AG04450 (cell line): ENCODE measurements at places on chromosomes 16 and 17.
A peak's percentile ranks its signal among the peaks of the same experiment; 100 is the strongest.

- DNase-seq, result no peak
These were observed 7.5 kb upstream of the SMTNL2 start for GRCh38 chr17:4576729-4577322.

DNA sequence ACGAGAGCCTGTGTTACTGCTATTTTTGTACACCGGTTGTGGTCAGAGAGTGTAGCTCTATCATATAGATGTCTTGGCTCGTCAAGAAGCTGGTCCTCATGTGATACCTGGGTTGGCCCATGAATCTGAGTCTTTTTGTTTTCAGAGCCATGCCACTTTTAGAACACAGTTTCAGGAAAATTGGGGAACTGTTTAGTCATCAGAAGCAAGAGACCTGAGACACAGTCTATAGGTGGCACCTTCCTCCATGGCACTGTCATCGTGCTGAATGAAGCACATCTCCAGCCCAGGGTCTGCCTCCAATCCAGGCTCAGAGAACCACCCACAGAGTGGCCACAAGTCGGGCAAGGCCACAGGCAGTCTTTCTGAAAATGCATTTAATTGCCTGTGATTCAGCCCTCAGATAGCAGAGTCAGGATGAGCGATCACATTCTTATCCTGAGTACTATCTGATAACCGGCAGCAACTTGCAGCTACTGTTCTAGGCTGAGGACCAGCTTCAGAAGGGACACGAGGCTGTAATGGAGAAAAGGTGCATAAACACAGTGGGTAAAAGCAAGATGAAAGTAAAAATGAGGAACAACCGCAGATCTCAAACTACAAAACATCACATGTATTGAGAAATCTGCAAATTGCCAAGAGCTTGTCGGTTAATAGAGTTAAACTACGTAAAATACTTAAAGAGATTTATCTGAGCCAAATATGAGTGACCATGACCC is 14.2 kb upstream of the HAPSTR1 start:
- DNase-seq, result no peak

GRCh38 chr17:80618304-80618703 is 73.7 kb downstream of the RPTOR start:
- DNase-seq, result no peak

DNA sequence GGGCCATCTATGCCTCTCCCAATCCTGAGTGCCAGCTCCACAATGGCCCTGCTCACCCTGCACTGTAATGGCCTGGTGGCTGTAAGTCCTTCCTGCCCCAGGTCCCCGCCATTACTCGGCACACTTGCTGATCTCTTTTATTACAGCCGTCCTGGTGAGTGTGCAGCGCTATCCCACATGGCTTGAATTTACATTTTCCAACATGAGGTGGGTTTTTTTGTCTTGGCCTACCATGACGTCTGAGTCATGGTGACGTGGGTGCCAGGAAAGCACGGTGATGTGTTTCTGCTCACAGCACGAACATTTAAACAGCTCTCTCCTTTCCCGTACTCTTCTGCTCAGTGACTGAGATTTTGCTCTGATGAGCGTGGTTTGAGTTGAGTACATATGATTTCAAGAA is 55.2 kb upstream of the FOXF1 start:
- peak; percentile 96 for DNase-seq

GRCh38 chr17:81511554-81511803 is 1.1 kb downstream of the ACTG1 start:
- no peak for DNase-seq

- DNase-seq, result no peak
These were observed 19.6 kb upstream of the TNS4 start for GRCh38 chr17:40520991-40521453.

GRCh38 chr17:58369214-58370031 is 17.4 kb upstream of the SUPT4H1 start:
- DNase-seq, result no peak

DNA sequence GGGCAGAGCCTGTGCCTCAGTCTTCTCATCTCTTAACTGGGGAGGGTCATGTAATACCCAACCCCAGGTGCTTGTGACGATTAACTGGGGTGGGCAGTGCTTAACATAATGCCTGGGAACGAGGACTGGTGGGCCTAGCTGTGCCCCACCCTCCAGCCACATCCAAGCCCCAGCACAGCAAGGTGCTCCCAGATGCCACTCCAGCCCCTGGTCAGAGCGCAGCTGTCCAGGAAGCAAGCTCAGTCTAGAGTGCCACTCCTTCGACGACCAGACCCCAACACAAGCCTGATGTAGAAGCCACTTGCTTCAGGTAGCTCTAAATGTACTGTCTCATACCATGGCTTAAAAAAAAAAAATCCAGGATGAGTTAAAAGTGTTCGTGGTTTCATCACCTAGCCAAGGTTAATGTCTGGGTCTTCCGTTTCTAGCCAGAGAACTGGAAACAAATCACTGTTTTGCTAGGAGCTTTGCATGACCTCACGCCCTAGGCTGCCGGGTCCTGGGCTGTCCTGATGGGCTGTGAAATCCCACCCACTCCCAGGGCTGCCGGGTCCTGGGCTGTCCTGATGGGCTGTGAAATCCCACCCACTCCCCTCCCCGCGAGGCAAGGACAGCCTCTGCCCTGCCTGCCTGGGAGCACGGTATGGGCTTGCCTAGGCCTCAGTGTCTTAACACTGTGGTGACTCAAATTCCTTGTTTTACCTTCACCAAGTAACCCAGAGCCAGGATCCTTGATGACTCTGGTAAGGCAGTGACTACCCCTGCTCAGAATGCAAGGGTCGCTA is 7.7 kb downstream of the MIEF2 start:
- no peak for DNase-seq

DNA sequence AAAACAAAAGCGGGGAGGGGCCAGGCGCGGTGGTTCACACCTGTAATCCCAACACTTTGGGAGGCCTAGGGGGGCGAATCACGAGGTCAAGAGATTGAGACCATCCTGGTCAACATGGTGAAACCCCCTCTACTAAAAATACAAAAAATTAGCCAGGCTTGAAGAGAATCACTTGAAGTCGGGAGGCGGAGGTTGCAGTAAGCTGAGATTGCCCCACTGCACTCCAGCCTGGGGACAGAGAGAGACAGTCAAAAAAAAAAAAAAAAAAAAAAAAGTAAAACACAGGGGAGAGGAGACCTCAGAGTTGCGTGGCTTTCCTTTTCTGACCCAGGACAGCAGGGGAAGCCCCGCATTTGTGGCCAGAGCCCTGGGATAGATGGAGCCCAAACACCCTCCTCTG is 19.9 kb downstream of the ACTG1 start:
- DNase-seq, result no peak

- DNase-seq, result no peak
These were observed 36.6 kb downstream of the TMEM11 start for GRCh38 chr17:21177401-21177800.

DNA sequence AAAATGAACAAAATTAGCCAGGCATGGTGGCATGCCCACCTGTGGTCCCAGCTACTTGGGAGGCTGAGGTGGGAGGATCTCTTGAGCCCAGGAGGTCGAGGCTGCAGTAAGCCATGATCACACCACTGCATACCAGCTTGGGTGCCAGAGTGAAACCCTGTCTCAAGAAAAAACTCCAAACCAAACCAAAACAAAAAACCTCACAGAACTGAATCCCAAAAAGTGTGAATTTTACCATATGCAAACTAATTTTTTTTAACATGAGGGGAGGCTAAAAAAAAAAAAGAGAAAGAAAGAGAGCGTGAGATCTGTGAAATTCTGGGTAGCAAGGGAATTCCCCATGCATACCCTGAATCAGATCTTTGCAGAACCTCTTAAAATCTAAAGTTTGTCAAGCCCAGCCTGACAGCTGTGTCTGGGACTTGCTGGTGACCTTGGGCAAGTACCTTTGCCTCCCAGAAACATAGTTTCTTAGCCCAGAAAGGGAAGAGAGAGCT is 17.1 kb upstream of the CDH1 start:
- DNase-seq, result no peak

- DNase-seq, result peak; percentile 97
These were observed at the start of gene MAP2K3 for GRCh38 chr17:21284319-21285163. Gene MAP2K3 (plus strand): TSS chr17:21284711. CDS start chr17:21284921, 210 bp downstream.

DNA sequence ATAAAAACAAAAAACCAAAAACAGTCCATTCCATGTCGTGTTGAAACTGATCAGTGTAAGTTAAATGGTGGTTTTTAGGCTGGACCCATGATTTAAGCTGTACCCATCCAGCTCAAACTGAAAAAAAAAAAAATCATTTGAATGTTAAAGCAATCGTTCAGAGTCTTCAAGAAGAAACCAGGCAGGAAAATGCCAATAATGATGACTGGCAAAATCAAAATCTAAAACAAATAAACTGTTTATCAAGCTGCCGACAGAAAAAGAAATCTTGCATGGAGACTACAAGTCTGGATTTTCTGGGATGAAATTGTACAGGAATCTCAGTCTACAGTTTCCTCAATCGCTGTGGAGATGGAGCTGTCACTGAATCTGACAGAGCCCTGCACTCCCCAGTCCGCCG is 40.7 kb downstream of the SOST start:
- no peak for DNase-seq

- DNase-seq, result no peak
These were observed 4.1 kb downstream of the HS3ST3B1 start for GRCh38 chr17:14304773-14305517.

DNA sequence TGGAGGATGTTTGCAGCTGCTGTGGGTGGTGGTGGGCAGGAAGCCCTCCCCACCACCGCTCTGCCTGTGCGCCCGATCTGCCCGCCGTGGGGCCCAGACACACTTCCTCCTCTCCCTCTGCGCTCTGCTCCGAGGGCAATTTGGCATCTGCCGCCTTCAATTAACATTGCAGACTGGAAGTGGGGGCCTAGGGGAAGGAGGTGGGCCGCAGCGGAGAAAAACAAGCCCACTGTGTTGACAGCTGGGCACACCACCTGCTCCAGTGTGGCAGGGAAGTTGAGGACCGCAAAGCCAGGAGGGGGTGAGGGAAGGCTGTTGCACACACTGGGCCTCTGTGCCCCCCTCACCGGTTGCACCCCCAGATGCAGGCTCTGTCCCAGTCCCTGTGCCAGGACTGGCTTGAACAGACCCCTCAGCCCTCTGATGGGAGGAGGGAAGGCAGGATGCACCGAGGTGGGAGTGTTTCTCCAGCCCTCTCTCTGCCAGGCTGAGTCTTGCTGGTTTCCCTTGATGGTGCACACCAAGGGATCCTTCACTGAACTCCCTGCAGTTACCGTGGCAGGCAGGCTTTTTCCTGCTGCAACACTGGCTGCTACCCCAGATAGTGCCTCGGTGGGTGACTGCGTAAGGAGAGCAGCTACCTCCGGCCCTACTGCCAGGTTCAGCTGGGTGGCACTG is 72.8 kb upstream of the MED9 start:
- no peak for DNase-seq

- DNase-seq, result no peak
These were observed 7.1 kb upstream of the CHD3 start for GRCh38 chr17:7881276-7882054.

DNA sequence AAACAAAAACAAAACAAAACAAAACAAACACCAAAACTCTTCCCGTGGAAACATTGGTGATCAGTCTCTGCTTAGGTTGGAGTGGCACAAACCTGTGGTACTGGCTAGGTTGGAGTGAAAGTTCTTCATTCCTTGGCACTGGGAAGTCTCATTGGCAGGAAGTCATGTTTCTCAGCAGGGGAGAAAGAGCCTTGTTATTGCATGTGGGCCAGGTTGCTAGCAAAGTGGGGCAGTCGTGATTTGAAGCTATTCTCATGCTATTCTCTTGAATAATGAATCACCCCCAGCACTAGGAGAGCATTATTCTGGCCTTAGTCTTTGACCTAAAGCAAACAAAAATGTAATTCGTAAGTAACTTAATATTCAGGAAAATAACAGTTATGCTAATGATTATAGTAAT is 24.3 kb upstream of the B4GALNT2 start:
- DNase-seq, result peak; percentile 42

GRCh38 chr17:30545024-30545423 is 67.8 kb downstream of the GOSR1 start:
- DNase-seq, result no peak

DNA sequence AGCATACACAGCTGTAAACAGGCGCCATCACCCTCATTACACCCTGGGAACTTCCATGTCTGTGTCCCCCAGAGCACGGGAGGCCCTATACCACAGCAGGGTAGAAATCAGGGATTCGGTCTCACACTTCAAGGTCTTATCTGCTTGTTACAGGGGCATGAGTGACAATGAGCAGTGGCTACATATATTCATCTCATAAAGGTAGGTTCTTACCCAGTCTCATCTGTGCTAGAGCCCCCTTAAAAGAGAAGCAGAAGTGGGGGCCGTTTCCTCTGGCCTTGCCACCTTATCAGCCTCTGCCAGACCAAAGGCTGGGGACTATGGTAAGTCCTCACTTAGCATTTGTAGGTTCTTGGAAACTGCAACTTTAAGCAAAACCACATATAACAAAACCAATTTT is 46.5 kb downstream of the IRX5 start:
- no peak for DNase-seq

DNA sequence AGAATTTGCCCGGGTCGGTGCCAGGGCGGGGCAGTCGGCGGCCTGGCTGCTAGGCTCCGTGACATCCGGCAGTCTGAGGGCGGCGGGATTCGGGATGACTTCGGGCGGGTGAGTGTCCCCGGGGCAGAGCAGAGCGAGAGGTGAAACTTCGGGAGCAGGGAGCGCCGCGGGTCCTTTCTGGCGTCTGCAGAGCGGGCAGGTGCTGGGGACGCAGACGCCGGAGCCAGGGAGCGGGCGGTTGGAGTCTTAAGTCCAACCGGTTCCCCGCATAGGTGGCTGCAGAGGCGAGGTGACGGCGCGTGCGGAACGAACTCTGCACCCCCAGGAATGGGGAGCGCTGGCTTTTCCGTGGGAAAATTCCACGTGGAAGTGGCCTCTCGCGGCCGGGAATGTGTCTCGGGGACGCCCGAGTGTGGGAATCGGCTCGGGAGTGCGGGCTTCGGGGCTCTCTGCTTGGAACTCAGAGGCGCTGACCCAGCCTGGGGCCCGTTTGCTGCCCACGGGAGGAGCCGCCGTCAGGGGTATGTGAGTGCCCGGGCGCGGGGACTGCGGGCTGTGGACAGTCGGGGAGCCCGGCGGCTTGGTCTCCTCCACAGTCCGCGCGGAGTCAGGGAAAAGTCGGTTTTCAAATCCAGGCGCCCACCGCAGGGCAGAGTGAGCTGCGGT is at the start of gene B4GALNT2:
Gene B4GALNT2 (plus strand): TSS at position 71 of the 666 bp plus-strand sequence. CDS start 24 bp downstream, at position 95.
- no peak for DNase-seq

GRCh38 chr17:2218426-2218825 is 85.2 kb downstream of the SMG6 start:
- no peak for DNase-seq

GRCh38 chr16:50831751-50832150 is 89.9 kb downstream of the CYLD start:
- no peak for DNase-seq
